ENCODE measurements at places on chromosomes 7 and 10.

DNA sequence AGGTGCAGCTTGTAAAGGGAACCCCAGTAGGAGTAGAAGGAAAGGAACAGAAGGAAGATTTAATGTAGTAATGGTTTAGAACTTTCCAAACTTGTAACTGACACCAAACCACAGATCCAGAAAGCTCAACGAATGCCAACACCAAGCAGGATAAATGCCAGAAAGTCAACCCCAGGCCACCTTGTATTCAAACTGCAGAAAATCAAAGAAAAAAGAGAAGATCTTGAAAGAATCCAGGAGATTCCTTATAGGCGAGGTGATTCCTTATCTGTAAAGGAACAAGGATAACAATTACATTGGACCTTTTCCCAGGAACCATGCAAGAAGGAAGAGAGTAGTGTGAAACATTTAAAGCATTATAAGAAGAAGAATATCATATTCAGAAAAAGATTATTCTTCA, 93.6 kb downstream of the NKX6-2 start:
- DNase-seq: peak; percentile 73

DNA sequence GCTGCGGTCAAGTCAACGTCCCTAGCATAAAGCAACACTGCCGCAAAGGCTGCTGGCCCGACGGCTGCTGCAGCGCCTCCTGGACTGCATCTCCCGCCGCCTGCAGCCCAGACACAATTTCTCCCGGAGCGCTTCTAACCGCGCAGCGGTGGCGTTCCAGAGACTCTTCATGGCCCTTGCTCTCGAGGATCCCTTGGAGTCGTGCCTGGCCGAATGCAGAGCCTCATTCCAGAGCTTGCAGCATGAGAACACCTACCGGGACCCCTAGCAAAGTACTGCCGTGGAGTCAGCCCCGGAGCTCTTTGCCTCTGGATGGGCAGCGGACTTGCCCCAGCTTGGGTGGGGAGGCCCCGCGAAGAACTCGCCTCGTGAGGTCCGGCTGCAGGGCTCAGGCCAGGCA, 79.7 kb upstream of the ZNF32 start:
- no peak for DNase-seq

- DNase-seq: peak; percentile 25
Observed at GRCh38 chr7:82705517-82706260, 262.1 kb upstream of the CACNA2D1 start.

DNA sequence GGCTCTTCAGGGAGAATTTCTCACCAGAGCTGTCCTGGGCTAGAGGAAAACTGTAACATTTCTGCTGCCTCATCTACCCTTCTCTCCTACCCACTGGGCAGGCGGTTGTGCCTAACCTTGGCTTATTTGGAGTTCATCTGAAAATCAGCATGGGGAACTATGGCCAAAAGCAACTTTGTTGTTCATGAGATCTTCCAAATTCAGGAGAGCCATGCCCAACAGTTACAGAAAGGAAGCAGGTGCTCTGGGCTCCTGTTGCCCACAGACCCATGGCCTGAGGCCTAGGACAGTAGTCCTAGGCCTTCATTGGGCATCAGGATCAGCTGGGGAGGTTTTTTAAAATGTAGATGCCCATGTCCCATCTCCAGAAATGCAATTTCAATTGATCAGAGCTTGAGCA, 85.2 kb downstream of the GRID1 start:
- no peak for DNase-seq

DNA sequence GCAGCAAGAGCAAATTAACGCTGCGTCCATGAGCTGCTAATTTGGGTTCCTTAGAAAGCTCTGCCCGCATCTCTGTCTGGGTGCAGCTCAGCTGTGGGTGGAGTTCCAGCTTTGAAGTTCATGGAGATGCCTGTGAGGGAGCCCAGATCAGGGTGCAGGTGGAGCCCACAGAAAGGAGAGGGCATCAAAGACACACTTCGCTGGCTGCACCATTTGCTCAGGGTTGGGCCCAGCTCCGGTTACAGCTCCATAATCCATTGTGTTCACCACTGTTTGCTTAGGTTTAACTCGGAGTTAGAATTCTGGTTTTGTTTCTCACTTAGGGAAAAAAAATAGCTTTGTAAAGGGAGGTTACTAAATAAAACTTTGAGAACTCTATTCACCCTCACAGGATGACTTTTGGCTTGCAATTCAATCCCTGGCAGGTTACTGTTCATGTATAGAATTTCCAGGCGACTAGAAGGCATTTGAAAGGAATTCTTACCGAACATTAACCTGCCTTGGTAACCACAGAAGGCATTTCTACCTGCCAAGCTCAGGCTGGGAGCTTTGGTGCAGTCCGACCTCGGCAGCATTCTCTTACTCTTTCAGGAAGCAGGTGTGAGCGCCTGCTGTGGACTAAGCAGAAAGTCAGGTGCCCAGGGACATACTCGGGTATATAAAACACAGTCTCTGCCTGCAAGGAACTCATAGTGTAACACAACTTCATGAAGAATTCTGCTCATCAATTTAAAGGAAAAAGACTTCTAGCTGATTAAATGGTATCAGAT, 179.5 kb upstream of the RNF32 start:
- DNase-seq: no peak

GRCh38 chr10:79187121-79187940, 118.6 kb downstream of the ZMIZ1 start:
- no peak for DNase-seq

DNA sequence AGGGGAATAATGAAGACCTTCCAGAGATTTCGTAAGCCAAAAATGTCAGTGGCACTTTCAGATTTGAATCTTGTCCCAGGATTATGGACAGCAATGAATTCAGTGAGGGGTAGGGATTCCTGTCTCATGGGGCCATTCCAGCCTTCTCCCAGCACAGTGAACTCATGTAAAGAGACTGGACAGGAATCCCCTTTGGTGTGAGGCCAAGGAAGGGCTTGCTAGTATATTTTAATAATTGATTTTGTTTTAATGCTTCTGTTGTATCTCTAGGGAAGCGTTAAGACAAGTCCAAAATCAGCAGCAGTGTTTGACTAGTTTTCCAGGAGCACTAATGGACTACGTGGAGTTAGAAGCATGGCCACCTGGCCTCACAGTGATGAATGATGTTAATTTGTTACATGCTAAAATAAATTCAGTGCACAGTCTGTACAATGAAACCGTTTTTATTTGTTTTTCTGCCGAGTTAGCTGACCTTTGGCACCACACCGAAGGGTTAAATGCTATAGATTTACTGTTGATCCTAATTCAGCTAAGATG, 214.0 kb upstream of the DKK1 start:
- no peak for DNase-seq

DNA sequence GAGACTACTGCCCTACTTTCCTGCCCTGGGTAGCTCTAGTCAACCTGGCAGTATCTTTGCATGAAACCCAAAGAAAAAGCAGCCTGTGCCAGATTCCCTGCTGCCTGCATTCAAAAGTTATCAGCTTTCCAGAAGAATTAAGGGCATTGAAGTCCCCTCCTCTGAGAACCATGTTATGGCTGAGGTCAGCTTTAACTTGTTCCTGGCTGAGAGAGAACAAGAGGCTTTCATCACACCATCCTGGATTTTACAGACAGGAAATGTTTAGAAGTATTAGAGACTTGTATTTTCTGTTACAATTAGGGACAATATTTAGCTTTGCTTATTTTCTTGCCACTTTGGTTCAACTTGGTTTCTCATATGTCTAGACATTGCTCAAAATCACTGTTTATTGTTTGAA, 238.8 kb downstream of the ARL4A start:
- DNase-seq: no peak

GRCh38 chr10:43093423-43094076, 16.7 kb downstream of the RET start:
- DNase-seq: peak; percentile 6

- DNase-seq: no peak
Observed at GRCh38 chr7:77258593-77258992, 59.0 kb upstream of the FGL2 start.

- DNase-seq: no peak
Observed at GRCh38 chr10:120161111-120161510, 268.6 kb downstream of the SEC23IP start.

DNA sequence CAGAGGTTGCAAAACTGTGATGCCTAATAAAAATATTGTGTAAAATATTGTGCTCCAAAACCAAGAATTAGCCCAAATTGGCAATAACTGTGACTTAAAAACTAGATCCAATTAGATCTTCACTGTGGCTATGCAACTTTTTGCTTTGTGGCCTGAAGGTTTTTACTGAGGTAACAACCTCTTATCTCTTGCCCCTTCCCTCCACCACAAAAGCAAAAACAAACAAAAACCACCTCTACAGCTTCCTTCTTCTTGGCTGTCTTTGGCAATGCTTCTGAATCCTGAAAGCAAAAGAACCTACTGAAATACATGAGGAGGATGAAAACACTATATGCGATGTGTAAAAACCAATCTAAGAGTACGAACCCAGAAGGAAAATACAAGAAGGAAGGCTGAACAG, 226.7 kb upstream of the MBL2 start:
- no peak for DNase-seq

DNA sequence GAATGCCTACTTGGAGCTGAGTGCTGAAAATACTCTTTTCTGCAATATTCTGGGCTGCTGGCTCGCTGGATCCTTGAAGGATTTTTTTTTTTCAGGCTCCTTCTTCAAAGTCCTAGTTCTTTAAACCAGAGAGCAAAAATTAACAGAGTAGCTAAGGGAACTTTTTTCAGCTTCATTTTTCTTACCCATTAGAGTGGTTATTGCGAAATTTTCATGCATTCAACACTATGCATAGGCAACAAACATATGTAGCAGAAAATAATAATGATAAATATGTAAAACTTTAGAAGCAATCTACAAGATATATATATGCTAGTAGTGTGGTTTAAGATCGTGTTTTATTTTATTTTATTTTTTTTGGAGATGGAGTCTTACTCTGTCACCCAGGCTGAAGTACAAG, 264.6 kb downstream of the SFMBT2 start:
- no peak for DNase-seq

DNA sequence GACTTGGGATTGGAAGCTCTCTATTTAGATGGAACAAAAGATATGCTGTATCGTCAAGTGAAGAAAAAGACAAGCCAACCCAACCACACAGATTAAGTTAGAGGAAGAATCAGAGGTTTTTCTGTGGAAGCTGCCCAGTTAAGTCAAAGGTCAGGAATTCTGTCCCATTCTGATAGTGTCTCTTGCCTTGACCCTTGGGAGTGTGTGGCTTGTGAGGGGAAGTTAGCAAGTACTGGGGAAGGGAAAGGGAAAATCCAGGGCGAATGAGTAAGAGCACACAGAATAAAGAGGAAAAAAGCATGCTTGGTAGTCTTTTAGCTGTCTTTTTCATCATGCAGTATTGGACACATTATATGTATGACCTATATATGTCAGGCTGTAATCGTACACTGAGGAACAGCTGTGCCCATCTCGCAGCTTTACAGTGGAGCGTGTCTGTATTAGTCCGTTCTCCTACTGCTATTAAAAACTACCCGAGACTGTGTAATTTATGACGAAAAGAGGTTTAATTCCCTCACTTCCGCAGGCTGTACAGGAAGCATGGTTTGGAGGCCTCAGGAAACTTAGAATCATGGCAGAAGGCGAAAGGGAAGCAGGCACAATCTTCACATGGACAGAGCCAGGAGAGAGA, 197.2 kb downstream of the GALNT17 start:
- DNase-seq: no peak

- DNase-seq: no peak
Observed at GRCh38 chr7:105673367-105674084, 92.2 kb upstream of the EFCAB10 start.

GRCh38 chr7:41809940-41810576, 107.2 kb upstream of the INHBA start:
- DNase-seq: no peak

GRCh38 chr7:128910569-128910945, at the start of gene KCP:
Gene KCP (minus strand): TSS chr7:128910709. CDS start chr7:128910676, 33 bp downstream.
- DNase-seq: no peak

DNA sequence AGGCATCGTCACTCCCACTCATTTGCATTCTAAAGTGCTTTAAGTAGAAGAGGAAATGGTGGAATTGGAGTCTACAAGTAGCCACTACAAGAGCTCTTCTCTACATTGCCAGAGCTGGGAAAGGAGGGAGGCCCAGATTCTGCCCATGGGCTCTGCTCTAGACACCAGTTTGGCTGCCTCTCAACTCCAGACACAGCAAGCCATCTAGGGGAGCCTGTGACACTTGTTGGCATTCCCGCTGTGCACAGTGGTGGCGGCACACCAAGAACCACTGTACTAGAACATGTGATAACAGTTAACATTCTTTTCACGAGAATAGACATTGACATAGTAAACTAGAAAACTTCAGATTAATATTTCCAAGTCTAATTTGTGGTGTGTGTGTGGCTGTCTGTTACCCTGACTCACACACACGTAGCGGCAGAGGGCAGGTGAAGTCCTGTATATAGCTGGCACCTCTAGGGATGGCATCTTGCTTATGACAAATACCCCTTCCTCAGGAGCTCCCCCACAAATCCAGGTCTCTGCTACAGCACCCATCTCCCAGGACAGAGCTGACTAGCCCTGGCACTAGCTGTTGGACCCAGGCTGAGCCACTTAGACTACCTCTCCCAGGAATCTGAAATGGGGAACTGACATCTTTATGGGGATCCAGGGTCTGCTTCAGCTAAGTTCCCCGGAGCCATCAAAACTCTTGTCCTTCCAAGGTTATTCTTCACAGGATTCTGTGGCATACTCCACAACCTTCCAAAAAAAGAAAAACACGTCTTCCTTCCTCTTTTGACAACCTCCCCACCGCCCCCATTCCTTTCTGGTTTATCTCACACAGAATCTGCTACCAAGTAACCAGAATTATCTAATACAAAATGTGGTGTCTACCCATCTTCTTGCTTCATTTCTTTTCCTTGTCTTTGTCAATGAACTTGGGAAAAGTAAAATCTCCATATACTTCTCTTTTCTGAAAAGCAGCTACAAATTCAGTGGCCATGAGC, 54.7 kb upstream of the MRLN start:
- no peak for DNase-seq

- DNase-seq: peak; percentile 73
Observed at GRCh38 chr10:61628151-61628874, 34.4 kb upstream of the CABCOCO1 start.

DNA sequence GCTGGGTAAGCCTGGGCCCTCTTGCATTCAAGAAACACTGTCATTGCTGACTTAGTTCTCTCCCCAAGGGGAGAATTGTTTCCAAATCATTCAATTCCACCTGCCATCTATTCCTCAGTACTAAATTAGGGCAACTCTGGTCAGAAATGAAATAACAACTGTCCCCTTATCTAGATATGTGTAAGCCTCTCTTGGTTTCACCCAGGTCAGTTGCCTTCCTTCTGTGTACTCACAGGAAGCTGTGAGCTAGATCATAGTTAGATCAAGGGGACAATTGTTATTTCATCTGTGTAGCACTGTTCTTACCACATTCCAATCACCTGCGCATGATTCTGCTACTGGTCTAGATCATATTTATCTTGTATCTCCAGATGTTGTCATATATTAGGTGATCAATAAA, 483.0 kb upstream of the SORCS1 start:
- no peak for DNase-seq

- peak; percentile 70 for DNase-seq
Observed at GRCh38 chr7:104967595-104967994, 46.4 kb upstream of the KMT2E start.

DNA sequence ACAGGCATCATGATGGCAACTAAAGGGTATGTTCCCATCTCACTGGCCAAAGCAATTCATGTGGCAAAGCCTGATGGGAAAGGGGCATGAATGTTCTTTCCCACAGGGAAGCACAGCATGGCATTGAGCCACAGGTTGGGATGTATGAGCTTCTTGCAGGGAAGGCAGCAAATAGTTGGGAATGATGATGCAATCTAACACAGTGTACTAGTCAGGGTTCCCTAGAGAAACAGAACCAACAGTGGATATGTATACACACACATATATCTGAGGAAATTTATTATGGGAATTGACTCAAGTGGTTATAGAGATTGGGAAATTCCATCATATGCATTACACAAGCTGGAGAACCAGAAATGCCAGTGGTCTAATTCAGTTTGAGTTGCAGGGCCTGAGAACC, 253.6 kb upstream of the NPVF start:
- DNase-seq: no peak

Measured in IMR-90 (cell line).